CD8-positive, alpha-beta T cell (primary cell): ENCODE measurements at places on chromosomes 4 and X.
A peak's percentile ranks its signal among the peaks of the same experiment; 100 is the strongest.

DNA sequence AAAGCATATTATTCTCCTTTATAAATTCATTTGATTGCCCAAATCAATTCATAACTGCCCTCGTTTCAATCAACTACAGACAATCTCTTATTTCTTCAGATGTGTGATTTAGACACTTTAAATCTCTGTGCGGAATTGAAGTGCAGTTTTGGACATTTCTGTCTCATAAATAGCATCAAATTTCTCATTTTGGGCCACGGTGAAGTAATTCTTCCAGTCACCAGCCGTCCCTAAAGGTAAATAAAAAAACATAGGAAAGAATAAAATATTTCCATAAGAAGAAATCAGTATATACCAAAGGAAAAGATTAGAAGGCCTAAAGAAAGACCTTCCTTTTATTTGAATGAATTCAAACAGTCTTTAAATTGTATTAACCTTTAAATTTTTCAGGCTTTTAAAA is 33.4 kb downstream of the SULT1B1 start:
- DNase-seq = no peak

DNA sequence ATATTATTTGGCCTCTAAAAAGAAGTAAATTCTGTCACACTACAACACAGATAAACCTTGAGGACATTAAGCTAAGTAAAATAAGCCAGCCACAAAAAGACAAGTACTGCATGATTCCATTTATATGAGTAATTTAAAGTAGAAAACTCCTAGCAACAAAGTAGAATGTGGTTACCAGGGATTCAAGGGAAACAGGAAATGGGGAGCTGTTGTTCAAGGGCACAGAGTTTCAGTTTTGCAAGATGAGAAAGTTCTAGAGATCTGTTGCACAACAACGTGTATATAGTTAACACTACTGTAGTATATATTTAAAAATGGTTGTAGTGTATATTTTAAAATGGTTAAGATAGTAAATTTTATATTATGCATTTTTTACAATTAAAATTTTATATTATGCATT is 25.4 kb downstream of the SEC31A start:
- DNase-seq = no peak

- DNase-seq = no peak
Measured at GRCh38 chr4:155495572-155496293, 119.0 kb upstream of the MAP9 start.

DNA sequence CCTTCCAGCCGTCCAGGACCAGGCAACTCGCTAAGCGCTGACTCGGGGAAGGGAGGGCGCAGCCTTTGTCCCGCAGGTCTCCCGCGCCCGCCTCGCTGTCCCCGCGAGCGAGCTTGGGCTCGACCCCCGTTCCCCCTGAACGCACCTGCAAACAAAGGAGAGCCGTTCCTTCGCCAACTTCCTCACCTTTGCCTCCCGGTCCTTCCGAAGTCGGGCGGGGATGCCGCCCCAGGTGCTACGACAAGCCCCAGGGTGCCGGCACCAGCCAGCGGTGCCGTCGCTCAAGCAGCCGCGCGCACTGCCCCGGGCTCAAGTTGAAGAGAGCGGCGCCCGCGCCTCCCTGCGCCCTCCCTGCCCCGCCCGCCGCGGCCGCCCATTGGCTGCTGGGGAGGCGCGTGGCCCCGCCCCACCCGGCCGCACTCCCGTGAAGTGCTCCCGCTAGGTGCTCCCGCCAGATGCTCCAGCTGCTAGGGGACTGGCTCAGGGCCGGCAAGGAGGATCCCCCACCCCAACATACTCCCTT is 107.1 kb downstream of the NSUN7 start:
- DNase-seq = no peak

- no peak for DNase-seq
Measured at GRCh38 chr4:123838474-123838873, 441.9 kb downstream of the SPRY1 start.

- no peak for DNase-seq
Measured at GRCh38 chr4:107094332-107094731, 58.2 kb upstream of the DKK2 start.

GRCh38 chr4:121308328-121308663 is 72.5 kb downstream of the QRFPR start:
- no peak for DNase-seq

DNA sequence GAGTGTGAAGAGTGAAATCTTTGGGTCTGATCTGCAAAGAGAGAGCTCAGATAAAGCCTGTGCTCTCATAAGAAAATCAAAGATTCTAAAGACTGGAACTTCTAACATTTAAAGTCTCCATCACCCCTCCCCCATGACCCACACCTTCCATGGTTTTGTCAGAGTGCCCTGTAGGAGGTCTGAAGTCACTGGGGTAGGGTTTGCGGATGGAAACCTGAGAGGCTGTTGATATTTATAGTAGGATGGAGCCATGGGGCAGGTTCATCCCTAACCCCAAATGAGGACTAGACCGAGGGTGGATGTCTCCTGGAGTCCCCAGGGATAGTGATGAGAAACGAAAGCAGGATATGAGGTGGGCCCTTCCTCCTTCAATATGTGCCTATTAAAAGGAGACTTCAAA is 28.4 kb upstream of the NLGN4X start:
- DNase-seq = no peak

- DNase-seq = no peak
Measured at GRCh38 chr4:113684534-113685091, 76.9 kb downstream of the CAMK2D start.

- no peak for DNase-seq
Measured at GRCh38 chr4:122873821-122874593, 47.4 kb downstream of the FGF2 start.

GRCh38 chr4:40301603-40302002 is 33.5 kb upstream of the CHRNA9 start:
- DNase-seq = peak; percentile 73

DNA sequence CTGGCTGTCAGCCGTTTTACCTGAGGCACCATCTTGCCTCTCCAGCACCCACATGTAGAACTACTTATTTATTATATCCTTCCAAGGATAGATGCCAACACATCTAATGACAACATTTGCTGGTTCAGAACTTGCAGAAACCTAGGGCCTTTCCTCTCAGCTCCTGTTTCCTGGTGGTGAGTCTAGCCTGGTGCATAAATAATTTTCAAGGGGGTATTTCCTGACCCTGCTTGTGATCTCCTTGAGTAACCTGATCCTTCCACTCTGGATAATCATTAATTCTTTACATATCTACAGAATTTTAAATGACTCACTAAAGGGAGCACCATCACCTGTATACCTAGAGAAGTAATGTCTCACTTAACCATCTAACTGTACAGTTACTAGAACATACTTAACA is 153.4 kb downstream of the PPARGC1A start:
- no peak for DNase-seq

DNA sequence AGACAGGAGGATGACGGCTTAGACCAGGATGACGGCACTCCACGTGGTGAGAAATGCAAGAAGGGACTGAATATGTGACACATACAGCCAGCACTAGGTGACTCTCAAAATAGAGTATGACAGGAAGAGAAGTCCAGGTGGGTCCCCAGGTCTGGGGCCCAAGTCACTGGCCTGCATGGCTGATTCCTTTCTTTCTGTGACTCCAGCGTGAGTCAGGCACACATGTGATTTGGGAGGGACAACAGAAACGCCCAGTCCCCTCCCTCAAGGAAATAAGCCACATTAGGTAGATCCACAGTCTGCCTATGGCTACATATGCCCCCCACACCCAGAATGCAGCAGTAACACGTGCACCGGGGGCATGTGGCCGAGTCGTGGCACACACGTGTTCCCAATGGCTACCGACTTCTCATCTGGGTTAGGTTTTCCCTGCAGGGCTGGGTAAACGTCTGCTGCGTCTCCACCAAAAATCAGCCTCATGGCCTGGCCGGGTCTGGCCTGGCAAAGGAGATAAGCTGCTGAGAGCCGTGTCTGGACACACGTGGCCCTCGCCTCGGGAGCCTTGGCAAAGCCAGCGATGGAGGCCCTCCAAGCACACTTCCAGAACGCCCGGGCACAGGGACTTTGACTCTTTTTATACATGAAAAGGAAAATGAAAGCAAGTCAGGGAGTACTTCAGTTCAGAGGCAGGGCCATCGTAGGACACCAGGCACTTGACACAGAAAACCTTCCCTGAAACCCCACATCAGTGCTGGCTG is 19.3 kb downstream of the SEL1L3 start:
- DNase-seq = no peak

DNA sequence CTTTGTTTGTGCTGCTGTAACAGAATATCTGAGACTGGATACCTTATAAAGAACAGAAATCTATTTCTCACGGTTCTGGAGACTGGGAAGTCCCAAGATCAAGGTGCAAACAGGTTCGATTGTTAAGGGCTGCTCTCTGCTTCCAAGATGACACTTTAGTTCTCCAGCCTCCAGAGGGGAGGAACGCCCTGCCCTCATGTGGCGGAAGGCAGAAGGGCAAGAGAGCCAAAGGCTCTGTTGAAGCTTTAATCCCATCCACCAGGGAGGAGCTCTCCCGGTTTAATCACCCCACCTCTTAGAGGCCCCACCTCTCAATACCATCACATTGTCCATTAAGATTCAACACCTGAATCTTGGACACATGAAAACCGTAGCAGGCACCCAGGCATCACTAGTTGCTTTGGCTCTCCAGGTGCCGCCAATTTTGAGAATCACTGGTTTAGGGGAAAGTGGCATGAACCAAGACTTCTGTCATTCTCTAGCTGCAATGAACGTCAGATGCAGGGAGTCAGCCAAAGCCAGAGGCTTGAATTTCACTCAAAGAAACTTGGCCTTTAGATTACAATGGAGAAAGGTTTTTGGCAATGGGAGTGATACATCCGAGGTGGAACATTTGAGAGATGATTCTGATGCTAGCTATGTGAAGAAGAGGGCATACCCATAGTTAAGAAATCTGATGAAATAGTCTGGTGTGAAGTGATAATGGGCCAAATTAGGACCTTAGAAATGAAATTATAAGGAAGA is 15.7 kb downstream of the FHL1 start:
- DNase-seq = no peak

DNA sequence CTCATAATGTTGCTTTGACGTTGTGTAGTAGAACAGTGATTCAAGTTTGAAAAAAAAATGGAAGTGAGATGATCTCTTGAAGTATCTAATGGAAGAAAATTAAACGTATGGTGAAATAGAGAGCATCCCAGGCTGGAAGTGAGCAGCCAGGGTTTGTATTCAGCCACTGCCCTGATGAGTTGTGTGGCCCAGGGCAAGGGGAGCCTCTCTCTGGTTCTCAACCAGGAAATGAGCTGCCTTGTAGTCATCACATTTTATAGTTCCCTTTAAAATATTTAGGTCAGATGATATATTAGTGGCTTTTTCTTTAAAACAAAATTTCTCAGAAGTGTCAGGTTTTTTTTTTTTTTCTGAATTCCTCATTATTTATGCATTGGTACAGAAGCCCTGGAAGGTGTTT is 150.3 kb downstream of the GPAT3 start:
- no peak for DNase-seq

GRCh38 chrX:646228-646495 is 15.6 kb downstream of the SHOX start:
- no peak for DNase-seq

DNA sequence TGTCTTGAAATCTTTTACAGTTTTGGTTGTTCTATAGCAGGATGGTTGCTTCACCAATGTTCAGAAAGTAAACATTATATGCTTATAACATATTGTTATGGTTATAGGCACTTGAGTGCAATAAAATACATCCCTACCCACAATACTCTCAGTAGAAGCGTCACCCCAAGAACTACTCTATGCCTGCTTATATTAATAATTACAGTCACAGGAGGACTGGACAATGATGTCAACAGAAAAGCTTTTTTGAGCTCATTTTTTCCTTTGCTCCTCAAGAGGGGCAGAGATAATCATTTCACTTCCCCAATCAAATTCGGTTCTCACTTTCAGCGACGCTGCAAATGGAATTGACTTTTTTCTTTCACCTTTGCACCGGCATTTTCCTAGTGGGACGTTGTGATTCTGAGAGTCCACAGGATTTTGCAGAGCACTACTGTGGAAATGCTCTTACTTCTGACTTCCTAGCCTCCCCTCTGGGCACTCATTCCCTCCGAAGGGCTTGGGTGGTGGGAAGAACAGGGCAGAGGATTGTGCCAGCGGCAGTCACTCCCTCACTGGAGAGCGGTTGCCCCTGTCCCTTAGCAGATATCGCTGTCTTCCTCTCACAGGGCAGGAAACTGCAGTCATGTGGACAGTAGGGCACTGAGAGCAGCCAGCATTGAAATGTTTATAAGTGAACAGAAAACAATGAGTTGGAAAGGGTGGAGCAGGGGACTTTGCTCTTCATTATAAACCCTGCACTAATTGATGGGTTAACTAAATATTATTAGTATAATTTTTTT is 24.9 kb upstream of the SGMS2 start:
- DNase-seq = no peak

DNA sequence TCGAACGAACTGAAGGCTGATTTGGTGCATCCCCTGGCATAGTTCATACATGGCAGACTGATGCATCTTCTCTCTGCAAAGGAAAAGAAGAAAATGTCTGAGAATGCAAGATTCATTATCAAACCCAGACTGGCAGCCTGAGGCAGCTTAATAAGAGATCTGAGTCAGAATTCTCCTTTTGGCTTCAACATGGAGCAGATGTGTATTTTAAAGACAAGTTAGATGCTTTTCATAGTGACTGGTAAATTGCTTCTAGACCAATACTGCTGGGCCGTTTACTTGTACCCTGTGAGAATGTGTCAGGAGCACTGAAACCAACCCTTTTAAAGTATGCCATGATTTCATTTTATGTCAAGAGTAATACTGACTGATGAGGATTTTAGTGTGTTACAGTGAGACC is 322.0 kb downstream of the NR3C2 start:
- no peak for DNase-seq

- DNase-seq = no peak
Measured at GRCh38 chr4:184356366-184356765, 118.0 kb downstream of the IRF2 start.

DNA sequence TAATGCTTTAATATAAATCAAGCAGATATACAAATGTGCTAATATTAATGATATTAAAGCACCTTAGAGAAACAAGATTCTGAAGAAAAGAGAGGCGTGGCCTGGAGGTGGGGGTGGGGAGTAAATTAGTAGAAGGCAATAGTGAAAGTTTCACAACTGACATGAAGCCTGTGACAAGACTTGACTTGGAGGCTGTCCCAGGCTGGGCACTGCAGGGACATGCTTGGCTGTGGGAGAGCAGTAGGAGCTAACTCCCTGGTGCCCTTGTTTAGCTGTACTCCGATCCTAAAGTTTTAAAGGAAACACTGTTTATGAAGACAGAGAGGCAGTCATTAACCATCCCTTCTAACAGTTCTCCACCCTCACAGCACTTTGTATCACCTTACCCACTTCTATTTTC is 239.0 kb upstream of the MAB21L2 start:
- no peak for DNase-seq

DNA sequence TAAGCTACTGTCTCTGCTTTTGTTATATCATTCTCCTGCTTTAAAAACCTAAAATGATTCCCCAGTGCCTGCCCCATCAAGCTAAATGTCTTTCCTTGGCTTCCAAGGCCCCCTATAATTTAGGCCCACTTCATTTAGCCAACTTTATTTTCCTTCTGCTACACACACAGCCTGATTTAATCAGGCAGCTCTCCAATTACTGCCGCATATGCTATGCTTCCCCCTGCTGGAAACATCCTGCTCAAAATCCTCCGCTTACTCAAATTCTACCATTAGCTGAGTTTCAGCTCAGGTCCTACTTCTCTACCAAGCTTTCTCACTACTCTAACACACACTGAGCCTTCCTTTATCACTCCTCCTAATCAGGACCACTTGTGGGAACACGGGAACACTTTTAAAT is 17.0 kb downstream of the LAMP2 start:
- DNase-seq = no peak
